ENCODE measurements at places on chromosomes 7 and 10.

GRCh38 chr7:1693991-1694524 lies 24.0 kb downstream of the ELFN1 start:
- no peak for DNase-seq

- no peak for DNase-seq
Observed at GRCh38 chr10:79582096-79582495, 21.9 kb upstream of the SFTPA2 start.

DNA sequence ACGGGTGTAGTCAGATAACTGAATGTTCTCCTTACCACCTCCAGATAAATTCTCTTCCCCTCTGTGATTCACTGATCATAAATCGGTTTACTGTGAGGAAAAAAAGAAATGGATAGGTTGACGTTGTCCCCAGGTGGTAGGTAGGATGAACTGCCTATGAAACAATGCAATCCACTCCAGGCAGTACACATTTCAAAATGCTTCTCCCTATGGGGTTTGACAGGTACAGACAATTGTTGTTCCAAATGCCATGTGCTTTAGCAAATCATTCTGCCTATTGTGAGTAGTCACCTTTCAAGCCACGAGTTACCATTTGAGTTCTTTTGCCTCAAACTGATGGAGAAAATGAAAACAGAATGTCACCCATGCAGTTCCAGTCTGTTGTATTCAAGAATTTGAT lies 21.8 kb downstream of the VIM start:
- no peak for DNase-seq

GRCh38 chr7:96179837-96180236 lies 142.1 kb downstream of the SLC25A13 start:
- no peak for DNase-seq

- no peak for DNase-seq
Observed at GRCh38 chr10:123021517-123021916, 12.7 kb downstream of the ACADSB start.

DNA sequence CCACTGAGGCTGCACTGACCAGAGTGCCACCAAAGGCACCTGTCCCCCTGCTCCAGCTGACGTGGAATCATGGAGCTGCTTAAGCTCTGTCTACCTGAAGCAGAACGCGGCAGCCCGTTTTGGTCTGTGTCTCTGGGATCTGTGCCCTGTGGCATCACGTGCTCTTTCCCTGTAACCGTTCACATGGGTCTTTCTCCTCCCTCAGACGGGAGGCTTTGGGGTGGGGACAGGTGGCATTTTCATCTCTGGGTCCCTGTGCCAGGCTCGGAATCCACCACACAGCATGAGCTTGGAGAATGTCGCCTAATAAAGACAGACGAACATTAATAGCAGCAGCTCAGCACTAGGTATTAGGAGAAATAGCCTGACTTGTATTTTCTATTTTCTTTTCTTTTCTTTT lies 1.6 kb upstream of the ADAP1 start:
- no peak for DNase-seq

DNA sequence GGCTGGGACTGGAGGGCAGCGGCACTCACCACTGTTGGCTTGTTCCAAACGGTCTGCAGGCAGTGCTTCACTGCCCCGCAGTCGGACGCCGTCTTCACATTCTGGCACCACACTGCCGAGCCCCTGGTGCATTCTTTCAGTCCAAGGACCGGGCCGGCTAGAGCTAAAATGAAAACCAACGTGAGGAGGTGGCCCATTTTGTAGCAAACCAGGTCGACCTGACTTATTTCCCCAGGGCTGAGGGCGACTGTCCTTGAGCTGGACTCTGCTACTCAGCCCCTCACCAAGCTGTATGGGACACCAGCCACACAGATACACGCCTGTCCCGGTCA lies 16.7 kb downstream of the PSAP start:
- no peak for DNase-seq

Measured in activated naive CD4-positive, alpha-beta T cell treated with anti-CD3 and anti-CD28 coated beads, Interleukin-2, amount 50 U/mL, for 72 hours (primary cell).